ENCODE measurements at places on chromosomes 13 and 19. TPM values are rescaled to one million over a fixed set of nuclear protein-coding genes. Genes with fewer than 3 reads are reported as not detected.

- no peak for DNase-seq
These were observed 142.2 kb downstream of the TBC1D4 start for GRCh38 chr13:75339635-75340374.

ICAM4 gene
- 0.68 TPM for total RNA-seq

CATSPERD gene
- not detected for total RNA-seq

DNA sequence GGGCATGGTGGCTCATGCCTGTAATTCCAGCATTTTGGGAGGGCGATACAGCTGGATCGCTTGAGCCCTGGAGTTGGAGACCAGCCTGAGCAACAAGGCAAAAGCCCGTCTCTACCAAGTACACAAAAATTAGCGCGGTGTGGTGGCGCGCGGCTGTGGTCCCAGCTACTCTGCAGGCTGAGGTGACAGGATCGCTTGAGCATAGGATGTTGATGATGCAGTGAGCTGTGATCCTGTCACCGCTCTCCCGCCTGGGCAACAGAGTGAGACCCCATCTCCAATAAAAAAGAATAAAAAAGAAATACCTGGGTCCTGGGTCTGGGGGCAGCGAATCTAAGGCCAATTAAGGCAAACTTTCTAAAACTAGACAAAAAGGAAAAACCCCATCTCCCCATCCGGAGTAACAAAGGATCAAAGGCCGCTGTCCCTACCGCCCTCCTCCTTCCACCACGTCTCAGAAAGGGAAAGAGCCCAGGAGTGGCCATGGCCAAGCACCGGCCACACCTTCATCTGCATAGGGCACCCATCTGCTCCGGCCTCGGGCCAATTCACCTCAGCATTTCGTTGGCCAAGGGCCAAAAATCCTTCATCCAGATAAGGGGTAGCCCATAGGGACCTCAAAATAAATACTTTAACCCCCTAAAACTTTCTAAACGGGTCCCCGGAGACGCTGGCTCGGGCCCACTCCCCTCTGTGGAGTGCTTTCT, 851 bp downstream of the ZNF320 start:
- peak; percentile 55 for DNase-seq

DNA sequence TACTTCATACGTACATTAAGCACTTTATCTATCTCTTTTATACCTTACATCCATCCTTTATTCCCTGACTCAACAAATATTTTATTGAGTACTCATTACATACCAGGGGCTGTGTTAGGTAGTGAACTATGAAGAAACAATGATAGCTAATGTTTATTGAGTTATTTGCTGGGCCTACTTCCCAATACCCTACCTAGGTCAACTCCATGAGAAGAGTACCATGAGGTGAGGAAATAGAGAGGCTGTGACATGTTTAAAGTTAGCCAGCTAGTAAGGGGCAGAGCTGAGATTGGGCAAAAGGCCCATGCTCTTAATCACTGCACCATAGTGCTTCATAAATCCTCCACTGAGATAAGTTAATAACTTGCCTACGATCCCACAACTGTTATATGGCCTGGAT, 79.9 kb downstream of the FREM2 start:
- DNase-seq = no peak

GRCh38 chr13:38395497-38395788, 45.8 kb downstream of the UFM1 start:
- DNase-seq = no peak

- no peak for DNase-seq
These were observed 22.3 kb upstream of the TNFSF11 start for GRCh38 chr13:42551611-42552010.

TDRD12 gene
- 0.25 TPM for total RNA-seq

- no peak for DNase-seq
These were observed 3.1 kb upstream of the FFAR1 start for GRCh38 chr19:35344511-35345031.

ERICH4 gene
- not detected for total RNA-seq

GRCh38 chr13:113884821-113885220, 20.9 kb upstream of the GAS6 start:
- no peak for DNase-seq

- DNase-seq = peak; percentile 60
These were observed 54.0 kb upstream of the IRS2 start for GRCh38 chr13:109840201-109840892.

DNA sequence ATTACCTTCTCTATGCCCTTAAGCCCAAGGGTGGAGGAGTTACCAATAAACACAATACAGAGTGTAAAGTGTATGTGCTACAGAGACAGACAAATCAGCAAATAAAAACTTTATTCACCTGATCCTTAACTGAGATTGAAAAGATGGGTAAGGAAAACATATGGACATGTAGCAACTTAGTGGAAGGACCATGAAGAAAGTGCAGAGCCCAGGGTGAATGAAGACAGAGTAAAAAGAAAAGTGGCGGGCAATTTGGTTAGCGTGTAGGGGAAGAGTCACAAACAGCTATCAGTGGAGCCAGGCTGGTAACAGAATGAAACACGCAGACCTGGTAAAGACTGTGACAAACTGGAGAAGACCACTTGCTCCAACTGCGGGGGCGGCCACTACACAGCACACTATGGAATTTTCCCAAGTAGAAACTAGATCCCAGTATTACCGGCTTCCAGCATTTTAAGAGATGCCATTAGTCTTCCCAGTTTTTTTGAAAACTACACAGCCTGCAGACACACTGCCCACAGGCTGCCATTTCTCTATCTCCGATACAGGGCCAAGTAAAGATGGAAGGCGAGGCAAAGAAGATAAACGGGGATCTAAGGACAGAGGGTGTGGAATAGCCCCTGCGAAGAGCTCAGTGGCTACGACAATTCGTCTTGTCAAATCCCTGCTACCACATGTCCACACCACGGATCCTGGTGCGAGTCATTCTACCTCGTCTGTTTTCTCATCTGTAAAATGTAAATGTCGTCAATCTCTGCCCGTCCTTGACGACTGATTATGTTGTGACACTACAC, 1.2 kb downstream of the UQCRFS1 start:
- DNase-seq = no peak

GRCh38 chr19:11699931-11700794, 38.6 kb downstream of the ZNF823 start:
- peak; percentile 43 for DNase-seq

- DNase-seq = no peak
These were observed 1376.3 kb upstream of the SLC10A2 start for GRCh38 chr13:104442536-104442935.

DNA sequence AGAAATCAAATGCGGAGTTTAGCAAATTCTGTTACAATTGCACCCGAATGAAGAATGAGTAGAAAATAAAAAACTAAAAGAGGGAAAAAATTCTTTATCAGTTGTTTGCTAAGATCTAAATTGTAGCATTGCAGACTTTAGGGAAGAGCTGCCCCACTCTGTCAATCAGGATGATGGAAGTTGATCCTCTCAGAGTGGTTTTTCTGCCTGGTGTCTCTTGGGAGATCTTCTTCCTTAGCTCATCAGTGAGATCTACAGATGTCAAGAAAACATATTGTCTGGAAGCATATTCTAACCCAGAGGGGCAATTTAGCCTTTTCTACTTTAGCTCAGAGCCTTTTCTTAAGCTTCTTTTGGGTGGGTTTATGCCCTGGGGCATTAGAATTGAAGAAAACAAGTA, 223.2 kb upstream of the PCDH17 start:
- no peak for DNase-seq

LYPD3 gene
- 70.8 TPM for total RNA-seq

GRCh38 chr19:5585461-5586299, 17.9 kb upstream of the TINCR start:
- DNase-seq = no peak

DNA sequence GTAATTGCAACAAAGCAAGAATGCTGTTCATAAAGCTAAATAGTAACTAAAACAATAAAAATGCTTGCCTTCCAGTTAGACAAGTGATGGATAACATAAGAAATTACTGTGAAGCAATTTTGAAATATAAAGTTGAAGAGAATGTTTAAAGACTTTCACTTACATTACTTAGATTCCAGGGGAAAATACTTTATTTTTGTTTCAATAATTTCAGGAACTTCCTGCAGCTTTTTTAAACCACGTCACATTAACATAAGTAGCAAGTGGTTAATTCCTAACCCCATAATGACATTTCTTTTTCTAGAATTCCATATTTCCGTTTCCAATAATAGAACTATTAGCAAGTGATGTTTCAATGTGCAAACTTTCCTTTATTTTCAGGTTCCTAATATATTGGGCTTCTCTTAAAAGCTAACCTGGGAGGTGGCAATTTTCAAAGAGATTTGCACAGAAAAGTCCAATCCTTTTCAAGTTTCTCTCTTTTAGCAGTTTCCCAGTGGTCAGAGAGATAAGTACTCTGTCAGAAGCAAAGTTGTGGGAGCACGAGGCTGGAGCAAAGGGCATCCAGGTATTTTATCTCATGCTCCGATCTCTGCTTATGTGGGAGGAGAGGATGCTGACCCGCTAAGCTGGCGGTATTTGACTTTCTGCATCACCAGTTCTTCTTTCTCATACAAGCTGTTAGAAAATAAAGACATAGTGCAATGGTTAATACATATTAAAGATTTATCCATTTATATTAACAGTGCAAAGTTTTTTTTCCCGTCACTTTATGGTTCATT, 1025.3 kb downstream of the EFNB2 start:
- no peak for DNase-seq

DNA sequence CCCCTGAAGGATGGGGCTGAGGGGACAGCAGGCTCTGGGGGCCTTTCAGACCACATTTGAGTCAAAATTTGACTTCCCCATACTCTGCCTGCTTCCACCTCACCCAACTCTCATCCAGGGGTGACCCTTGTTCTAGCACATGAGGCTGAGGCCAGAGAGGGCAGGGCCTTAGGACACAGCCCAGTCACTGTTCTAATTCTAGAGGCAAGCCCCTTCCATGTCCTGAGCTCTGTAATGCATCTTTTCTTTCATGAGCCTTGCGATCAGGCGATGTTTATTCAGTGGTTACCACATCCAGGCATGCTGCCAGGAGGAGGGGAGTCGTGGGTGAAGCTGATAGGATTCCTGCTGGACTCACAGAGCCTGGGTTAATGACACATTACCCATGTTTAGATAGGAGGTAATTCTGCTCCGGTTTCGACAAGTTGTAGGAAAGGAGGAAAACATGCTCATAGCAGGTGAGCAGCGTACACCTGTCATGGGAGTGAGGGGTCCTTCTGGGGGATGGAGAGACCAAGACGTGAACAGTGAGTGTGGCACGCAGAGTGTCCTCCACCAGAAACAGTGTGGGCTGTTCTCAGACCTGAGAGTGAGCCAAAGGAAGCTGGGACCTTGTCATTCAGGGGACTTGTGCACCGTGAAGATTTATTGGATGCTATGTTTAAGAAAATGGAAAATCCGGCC, 9.3 kb downstream of the RPS9 start:
- DNase-seq = peak; percentile 95

RGS9BP gene
- total RNA-seq = 1.1 TPM

TGFB1 gene
- total RNA-seq = 74.9 TPM

DNA sequence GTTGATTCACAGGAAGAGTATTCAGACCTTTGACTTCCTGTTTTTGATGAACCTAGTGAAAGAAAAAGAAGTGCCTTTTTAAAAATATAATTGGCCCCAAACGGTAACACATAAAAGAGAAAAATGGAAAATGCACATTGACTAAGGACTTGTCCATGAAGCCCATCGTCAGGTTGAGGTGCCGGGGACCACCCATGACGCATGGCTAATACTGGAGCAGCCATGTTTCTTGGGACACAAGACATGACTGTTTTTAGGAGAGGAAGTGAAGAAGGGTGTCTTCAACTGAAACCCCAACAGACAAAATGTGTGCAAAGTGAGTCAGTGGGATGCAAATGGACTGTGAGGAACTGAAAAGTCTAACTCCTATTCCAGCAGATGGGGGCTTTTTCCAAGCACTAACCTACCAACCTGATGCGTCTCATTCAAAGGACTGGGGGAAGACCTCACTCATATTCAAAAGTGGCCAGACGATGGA, 459.4 kb downstream of the FOXO1 start:
- DNase-seq = no peak

GRCh38 chr19:10878253-10878652, 6.9 kb downstream of the CARM1 start:
- no peak for DNase-seq

ZNF570 gene
- total RNA-seq = 2.5 TPM

MED16 gene
- 54.7 TPM for total RNA-seq

DNA sequence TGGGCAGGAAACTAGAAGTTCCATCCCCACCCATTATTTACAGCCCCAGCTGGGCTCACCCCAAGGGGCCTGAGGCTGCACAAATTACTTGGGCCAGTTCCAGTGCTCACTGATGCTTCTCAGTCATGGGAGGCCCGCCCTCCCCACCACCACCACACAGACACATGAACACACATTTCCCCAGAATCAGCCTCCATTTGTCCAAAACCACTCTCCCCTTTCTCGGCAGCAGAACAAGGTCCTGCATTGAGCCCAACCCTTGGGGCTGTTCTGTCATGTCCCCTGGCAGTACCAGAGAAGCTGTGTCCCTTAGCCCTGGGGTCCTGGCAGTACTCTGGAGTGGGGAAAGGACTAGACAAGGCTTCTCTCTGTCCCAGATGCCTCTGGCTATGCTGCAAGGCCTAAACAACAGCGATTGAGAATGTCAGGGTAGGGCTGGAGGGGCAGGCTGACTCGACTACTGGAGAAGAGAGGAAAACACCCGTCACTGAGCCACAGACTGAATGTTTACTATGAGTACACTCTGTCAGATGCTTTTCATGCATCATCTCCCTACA, 21.8 kb downstream of the SAMD4B start:
- DNase-seq = no peak

GRCh38 chr13:59774491-59774971, 389.2 kb downstream of the DIAPH3 start:
- peak; percentile 46 for DNase-seq

EXOC3L2 gene
- not detected for total RNA-seq

CTXN1 gene
- 71.2 TPM for total RNA-seq

DNA sequence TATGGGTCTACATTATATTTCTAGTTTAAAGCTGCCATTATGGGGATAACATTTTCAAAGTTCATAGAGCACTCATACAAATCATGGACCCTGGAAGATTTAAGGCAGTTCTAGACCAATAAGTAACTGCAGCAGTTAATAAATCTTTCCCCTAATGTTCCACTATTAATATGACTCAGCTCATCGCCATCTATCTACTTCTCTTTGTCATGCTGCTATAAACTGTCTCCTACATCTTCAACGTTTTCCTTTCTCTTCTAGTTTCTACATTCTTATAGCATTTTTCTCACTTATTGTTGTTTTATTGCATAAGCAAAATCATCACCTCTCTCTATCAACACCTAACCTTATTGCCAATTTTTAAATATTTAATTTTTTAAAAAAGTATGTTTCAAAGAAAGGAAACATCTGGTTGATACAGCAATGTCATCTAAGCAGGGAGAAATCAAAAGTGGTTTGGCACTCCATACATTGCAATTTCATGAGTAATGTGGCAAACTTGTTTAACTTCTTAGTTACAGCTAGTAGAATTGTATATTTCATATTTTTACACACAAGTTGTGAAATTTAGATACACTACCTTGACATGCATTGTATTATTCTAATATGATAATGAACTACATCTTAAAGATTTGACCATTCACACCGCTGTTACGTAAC, 1500.4 kb upstream of the MIR17HG start:
- no peak for DNase-seq

- no peak for DNase-seq
These were observed 112.1 kb downstream of the B3GLCT start for GRCh38 chr13:31311921-31312320.

All from PC-9 (cell line).